ENCODE measurements at places on chromosomes 2 and 18.

DNA sequence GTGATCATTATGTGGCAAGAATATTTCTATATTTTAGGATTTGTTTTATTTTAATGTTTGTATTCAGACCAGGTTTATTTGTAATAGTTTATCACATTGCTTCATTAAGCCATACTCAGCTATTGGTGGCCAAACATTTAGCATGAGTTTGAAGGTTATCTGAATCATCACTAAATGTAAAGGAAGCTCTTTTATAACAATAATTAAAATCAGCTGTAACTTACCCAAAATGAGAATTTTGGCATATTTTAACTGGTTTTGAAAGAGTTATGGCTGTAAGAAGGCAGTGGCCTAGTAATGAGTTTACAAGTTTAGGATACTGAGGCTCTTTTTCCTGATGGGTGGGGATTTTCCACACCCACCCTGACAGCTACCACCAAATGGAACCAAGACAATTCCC, 177.8 kb downstream of the EN1 start:
- no peak for DNase-seq

GRCh38 chr2:206336861-206337260, 62.4 kb downstream of the ZDBF2 start:
- no peak for DNase-seq

GRCh38 chr18:64032312-64032711, 62.4 kb downstream of the SERPINB8 start:
- DNase-seq, result no peak

- no peak for DNase-seq
Observed at GRCh38 chr2:85867556-85868292, 21.1 kb downstream of the ST3GAL5 start.

DNA sequence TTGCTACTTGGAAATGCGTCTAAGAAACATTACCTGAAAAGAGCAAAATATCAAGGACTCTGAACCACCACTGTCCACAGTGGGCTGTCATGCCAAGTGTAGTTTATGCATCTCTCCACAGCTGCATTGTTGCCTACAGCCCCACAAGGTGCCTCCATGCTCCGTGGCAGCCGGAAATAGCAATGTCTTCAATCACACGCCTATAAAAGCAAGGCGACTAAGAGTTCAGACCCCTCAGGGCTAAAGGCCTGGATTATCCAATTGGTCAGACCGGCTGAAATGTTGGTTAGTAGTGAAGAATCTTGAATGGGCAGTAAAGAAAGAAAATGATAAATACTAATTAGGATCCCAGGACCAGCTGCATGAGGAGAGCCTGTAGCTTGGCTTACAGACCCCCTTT, 114.0 kb upstream of the SLC35G4 start:
- no peak for DNase-seq

- DNase-seq, result no peak
Observed at GRCh38 chr2:85799215-85799956, 45.6 kb downstream of the ATOH8 start.

Data from bone marrow (tissue), 2 donors.